NCI-H2081 (cell line): ENCODE measurements at places on chromosomes 16 and 17.

- no peak for DNase-seq
Measured at GRCh38 chr17:34800661-34801060, 160.6 kb downstream of the CCT6B start.

DNA sequence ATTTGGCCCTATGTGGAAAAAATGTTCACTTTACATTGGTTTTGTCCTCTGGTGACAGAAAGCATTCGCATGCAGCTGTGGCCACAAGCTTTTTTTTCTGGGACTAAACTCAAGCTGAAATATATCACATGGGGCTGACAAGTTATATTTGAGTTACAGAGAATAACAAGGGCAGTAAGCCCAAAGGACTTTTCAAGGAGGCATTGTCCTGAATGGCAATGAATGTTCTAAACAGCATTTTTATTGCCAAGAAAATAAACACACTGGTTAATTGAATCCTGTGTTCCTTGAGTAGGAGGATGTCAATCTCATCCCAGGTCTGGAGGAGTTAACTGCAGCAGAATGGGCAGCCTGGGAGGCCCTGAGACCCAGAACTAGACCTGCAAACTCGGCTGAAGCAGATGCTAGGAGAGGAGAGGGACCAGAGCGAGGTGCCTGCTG is 114.5 kb downstream of the COPRS start:
- no peak for DNase-seq

DNA sequence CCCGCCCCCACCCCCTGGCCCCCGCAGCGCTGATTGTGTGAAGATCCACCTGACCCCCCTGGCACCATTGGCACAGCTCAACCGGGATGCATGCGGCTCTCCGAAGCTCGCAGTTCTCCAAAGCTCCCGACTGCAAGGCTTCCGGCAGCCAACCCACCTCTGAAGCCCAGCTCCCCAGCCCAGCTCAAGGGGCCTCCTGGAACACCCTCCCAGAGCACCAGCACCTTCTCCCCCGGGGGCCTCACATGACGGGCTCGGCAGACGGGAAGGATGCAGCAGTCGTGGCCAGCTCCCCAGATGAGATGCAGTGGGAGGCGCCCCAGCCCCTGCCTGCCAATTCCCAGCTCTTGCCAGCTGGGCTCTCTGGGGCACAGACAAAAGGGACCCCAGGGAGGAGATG is 215.3 kb downstream of the ZNF423 start:
- no peak for DNase-seq

- no peak for DNase-seq
Measured at GRCh38 chr17:75478508-75478907, 22.1 kb downstream of the TMEM94 start.

- no peak for DNase-seq
Measured at GRCh38 chr16:2092256-2092620, 43.5 kb downstream of the PKD1 start.

GRCh38 chr16:72112452-72112792 is 18.8 kb downstream of the DHX38 start:
- no peak for DNase-seq

DNA sequence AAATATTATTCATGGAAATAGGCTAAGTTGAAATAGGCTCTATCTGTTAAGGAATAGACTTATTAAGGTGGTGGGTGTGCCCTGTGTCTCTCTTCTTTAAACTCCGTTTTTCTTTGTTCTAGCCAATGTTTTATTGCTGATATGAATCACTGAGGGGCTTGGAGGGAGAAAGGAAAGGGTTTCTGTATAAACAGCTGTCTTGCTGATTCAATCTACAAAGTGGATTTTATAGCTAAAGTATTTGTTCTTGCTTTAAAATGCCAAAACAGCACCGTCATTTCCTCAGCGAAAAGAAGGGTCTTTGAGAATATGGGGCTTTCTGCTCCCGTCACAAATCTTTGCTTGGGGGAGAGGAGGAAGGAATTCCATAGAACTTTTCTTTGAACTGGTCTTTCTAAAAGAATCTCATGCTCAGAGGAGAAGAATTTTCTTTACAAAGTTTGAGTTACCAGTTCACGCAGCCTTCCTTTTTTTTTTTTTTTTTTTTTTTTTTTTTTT is 39.3 kb downstream of the MSI2 start:
- peak; percentile 52 for DNase-seq

DNA sequence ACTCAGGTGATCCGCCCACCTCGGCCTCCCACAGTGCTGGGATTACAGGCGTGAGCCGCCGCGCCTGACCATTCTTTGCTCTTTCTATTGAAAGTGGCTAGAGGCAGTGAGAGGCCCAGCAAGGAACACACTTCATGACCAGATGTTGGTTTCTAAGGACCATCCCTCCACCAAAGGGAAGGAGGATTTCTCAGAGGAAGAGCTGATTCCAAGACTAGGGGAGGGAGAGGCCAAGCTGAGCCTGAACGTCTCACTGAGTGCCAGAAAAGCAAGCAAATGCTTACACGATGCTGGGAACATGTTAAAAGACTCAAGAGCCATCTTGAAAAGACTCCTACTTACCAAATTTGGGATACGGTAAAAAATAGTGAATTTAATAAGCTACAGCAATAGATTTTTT is 79.2 kb downstream of the MRM3 start:
- DNase-seq: no peak

- DNase-seq: no peak
Measured at GRCh38 chr17:79919164-79919585, 79.9 kb upstream of the CBX4 start.

- DNase-seq: no peak
Measured at GRCh38 chr17:43900858-43901754, 6.2 kb downstream of the MPP2 start.

- no peak for DNase-seq
Measured at GRCh38 chr16:80203821-80204220, 337.0 kb upstream of the DYNLRB2 start.

DNA sequence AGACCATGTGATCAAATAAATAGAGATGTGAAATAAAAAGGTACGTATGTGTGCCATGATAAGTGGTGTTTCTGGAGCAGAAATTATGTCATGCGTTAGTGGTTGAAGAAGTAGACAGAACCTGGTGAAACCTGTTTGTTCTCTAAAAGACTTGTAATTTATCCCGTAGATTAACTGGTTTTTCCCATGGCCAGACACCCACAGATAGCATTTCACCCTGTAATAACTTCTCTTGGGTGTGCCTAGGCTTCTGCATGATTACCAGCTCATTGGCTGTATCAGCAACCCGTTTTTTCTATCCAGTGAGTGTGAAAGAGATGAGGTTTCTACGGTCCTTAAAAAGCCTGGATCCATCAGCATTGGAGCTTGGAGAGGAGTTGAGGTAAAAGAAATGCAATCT is 471.3 kb downstream of the NPIPA7 start:
- no peak for DNase-seq

DNA sequence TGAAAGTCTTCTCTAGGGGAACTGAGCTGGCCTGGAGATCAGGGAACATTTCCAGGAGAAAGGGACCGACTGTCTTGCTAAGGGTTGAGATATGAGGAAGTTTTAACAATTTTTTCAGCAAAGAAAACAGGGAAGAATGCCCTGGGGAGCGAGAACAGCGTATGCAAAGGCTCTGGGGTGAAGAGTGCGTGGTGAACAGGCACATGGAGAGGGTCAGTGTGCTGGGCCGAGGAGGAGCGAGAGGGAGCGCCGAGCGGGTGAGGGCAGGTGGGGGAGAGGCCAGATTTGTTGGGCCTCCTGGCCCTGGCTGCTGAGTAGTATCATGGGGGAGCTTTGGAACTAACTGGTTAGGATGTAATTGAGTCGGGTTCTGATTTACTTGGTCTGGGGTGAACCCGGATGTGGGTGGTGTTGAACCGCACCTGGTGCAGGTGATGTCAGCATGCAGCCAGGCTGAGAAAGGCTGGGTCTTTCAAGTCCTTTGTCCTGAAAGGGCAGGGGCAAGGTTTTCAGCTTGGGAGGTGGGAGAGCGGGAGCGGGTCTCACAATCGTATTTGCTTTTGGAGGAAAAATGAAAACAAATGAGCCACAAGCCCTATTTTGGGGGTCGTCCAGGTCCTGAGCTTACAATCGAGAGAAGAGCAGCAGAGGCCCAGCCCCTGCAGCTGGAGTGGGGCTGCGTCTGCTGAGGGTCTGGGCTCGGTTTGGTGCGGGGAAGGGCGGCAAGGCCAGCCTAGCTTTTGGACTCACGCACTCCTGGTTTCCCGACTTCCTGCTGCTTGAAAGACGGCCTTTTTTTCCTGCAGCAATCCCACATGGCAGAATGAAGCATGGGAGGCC is 11.1 kb upstream of the WFDC1 start:
- no peak for DNase-seq

GRCh38 chr16:88703486-88704309 is 2.5 kb downstream of the RNF166 start:
- DNase-seq: no peak

DNA sequence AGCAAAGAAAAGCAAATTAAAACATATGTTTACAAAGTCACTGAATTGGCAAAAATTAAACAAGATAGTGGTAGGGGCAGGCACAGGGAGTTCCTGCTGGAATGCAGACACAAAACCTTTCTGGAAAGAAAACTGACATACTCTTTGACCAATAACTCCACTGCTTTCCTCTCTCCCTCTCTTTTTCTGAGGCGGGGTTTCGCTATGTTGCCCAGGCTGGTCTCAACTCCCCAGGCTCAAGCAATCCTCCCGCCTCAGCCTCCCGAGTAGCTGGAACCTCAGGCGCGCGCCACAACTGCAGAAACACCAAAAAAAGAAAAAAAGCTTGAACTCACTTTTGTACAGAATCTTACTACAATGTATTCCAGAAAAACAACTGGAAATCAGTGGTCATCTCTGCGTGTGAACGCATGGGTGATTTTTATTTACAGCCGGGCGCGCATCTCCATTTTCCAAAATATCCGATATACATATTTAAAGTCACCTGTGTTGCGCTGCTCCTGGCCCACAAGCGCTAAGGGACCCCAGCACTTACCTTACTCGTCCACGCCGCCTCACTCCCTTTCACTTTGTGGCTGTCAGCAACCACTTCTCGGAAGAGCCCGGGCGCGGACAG is 480 bp downstream of the TXNL4B start:
- no peak for DNase-seq

DNA sequence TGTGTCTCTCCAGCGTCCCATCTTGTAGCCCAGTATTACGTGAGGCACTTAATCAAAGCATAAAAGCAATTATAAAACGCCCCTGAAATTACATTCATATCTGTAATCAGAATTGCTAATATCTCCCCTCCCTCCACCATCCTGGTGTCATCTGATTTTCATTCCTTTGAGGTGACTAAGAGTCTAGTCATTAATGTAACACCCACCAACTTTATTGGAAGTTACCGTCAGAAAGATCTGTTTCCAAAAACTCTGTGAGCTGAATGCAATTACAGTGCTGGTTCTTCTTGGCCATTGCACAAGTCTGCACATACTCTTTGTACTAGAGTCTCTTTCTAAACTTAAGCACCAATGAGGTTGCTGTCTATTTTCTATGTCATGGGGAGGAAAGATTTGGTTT is 12.5 kb upstream of the MAF start:
- no peak for DNase-seq

- no peak for DNase-seq
Measured at GRCh38 chr16:69593751-69594255, 28.0 kb downstream of the NFAT5 start.

DNA sequence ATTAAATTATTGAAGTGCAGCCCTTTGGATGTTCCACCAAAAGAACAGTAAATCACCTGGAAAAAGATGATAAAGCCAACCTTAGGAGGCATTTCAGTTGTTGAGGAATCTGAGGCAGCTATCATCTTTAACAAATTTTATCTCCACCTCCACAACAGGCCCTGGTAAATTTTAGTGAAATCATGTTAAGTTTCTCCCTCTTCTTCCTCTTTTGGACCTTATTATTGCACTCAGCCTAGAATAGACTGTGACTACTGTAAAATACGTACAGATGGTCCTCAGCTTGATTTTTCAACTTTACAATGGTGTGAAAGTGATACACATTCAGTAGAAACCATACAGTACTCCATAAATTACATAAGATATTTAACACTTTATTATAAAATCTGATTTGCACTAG is 90.3 kb downstream of the USP32 start:
- DNase-seq: no peak

DNA sequence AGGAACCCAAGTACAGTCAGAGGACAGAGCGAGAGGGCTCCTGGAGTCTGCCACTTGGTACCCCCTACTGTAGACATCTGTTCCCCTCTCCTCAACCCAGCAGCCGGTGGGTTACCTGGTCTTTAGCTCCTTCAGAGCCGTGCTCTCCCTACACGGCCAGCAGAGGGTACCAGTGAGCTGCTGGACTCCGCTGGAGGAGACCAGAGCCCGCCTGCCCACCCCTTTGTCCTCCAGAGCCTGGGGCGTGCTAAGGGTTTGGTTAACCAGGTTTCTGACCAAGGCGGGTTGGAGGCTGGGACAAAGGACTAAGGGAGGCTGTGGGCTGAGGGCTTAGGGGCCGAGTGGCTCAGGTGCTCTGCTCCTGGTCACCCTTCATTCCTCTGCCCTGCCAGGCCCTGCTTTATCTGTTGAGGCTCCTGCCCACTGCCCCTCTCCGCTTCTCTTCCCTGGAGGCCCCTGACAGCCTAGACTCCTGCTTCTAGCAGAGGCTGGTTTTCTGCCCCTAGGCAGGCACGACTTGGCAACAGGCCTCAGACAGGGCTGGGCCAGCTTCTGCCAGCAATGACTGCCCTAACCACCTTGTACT is 2.7 kb upstream of the HSD11B2 start:
- DNase-seq: peak; percentile 48

DNA sequence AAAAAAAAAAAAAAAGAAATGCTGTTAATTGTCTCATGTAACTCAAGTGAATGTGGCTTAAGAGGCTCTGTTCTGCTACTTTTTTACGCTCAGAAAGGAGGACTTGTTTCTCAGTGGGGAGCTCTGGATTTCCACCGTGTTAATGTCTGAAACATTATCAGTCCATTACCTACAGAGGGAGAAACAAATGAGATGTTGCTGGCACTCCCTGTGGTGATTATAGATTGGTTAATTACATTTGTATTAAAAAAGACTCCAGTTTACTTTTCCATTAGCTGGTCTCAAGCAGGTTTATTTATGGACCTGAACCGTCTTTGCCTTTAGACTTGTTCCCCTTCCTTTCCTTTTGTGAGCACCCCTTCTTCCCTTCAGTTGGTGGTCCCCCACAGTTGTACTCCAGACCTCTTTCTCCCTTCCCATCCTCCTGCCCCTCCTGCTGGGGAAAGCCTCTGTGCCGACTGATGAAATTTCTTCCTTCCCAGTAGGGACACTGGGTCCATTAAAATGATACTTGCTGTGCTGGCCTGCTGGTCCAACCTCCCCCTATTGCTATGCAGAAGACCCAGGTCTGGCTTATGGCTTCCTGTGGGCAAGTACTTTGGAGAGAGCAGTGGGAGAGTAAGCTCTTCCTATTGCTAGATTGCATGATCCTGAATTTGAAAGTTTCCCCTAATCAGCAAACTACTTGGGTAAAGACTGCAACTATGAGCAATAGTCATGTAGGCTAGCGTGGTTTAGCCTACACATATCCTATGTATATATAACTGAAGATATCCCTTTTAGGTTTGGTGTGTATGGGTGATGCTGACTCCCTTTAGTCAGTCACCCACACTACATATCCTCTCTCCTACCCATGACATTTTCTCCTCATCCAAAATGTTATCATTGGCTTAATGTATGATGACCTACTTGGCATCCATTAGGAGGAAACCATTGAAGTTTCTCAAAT is 8.1 kb downstream of the CDC6 start:
- DNase-seq: peak; percentile 65
